ENCODE measurements at places on chromosomes 12 and 14.
A peak's percentile ranks its signal among the peaks of the same experiment; 100 is the strongest.

DNA sequence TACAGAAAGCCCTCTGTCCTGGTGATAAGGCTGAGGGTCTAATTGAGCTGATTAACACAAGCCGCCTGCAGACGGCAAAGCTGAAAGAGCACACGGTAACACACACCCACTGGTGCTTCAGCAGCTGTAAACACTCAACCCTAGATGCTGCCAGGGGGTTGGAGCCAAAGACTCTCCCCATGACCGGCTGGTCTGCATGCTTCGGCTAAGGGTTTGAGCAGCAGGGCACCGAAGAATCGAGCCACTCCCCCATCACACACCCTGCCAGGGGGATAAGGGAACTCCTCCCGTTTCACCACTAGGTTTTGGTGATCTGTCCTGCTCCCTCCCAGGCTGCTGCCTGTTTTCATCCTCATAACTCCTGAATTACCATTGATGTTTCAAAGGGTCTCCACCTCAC lies 141.0 kb upstream of the OVCH1 start:
- DNase-seq = no peak

GRCh38 chr12:14169281-14169680 lies 187.9 kb upstream of the GRIN2B start:
- DNase-seq = no peak

GRCh38 chr12:13163868-13164635 lies 32.5 kb upstream of the EMP1 start:
- no peak for DNase-seq

- DNase-seq = no peak
Measured at GRCh38 chr12:112980491-112981158, 2.3 kb downstream of the OAS2 start.

GRCh38 chr12:62933220-62933601 lies 1.7 kb downstream of the PPM1H start:
- DNase-seq = no peak

- DNase-seq = no peak
Measured at GRCh38 chr12:85322715-85323114, 42.7 kb downstream of the ALX1 start.

- DNase-seq = no peak
Measured at GRCh38 chr12:40439771-40440492, 215.1 kb downstream of the LRRK2 start.

DNA sequence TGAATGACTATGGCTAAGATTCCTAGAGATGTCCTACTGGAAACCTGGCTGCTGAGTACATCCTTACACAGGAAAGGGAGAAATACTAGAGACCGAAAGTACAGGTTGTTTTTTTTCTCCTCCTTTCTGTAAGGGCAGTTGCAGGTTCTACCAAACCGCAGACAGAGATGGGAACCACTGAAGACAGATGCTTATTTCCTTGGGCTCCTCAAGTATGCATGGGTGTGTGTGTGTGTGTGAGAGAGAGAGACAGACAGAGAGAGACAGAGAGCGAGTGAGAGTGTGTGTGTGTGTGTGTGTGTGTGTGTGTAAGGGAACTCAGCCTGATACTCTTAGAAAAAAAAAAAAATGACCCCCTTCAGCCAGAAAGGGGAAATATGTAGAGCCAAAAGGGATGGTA lies 42.5 kb downstream of the MAP4K5 start:
- DNase-seq = no peak

DNA sequence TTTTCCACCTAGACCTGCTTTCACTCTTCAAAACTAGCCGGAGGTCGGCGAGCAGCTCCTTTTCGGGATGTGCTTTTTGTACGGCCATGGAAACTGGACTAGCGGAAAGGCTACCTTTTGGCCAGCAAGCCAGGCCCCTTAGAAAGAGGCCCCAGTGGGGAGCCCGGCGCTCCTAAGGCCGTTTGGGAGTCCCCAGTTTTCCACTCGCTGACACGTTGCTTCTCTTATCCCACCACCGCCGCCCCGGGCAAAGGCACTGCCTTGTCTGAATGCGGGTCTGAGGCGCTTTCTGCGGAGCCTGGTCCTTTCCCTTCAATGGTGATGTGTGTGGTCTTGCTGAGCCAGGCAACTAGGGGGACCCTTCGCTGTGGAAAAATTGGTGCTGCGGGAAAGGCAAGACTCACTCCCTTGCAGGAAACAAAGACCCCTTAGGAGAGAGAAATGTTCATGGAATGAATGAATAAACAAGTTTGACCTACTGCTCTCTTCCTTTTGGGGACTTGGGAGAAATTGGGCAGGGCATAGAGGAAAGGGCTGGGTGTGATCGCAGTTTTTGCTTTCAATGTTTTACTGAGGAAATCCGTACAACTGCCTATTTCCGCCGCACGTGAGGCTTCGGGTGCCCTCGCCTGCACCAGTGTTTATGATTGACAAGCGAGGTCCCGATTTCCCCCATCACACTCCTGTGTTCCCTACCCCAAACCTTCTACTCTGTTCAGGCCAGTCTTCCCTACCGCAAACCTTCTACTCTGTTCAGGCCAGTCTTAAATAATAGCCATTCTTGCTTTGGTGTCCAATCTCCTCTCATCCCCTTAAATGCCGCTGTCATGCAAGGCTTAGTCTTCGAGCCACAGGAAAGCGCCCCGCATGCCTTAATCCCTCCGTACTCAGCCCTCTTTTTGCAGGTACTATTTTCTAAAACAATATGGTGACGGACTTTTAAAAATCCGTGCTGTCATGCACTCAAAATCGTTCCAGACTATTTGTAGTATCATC lies 1.0 kb upstream of the SLC38A2 start:
- peak; percentile 66 for DNase-seq
